ENCODE measurements at places on chromosomes 1 and 21.

GRCh38 chr1:200907611-200908097 lies 13.0 kb downstream of the INAVA start:
- DNase-seq = no peak

DNA sequence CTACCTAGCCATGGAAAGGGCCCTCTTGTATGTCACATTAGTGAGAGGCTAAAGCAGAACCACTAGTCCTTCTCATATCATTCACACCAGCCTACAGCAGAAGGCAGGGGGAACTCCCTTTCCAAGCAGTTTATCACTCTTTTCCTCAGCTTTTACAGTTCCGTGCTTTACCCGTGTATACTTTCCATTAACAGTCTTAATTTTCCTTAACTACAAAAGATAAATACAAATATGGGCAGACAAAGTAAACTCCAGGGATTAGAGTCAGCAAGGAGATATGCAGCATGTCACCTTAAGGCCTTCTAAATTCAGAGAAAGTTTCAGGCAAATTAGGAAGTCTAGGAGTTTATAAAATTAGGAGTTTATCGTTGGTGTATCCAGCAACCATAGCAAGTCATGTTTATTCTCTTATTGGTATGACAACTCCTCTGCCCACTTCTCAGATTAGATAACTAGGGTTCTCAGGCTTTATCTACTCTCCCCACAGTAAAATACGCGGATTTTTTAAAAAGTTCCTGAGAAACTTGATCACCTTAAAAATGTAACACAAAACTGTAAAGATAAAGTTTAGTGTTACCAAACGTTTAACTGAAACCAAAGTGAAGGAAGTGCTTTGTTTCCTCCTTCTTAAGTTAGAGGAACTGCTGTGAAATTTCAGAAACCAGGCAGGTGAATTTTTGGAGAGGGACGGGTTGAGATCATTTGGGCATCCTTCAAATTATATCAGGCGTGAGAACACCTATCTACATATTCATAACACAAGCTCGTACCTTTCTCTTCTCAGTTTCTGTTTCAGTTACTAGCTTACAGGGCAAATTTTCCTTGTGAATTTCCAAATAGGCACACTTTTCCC lies 42.7 kb upstream of the SLC19A2 start:
- no peak for DNase-seq

DNA sequence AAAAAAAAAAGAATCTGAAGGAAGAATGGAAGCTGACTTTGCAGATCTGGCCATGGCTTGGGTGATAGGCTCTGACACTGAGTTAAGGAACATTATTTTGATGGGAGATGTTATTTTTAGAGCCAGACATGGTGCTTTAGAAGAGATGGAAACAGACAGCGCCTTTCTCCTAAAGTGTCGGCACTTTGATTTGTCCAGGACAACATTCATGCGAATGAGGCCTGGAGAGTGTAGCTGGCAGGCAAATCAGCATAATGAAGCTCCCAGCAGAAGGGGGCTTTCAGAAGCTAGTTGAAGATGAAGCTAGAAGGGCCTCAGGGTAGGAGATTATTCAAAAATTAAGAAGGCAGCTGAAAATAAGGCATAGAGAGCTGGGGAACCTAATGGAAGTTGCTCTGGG lies 397.7 kb downstream of the RWDD3 start:
- no peak for DNase-seq

DNA sequence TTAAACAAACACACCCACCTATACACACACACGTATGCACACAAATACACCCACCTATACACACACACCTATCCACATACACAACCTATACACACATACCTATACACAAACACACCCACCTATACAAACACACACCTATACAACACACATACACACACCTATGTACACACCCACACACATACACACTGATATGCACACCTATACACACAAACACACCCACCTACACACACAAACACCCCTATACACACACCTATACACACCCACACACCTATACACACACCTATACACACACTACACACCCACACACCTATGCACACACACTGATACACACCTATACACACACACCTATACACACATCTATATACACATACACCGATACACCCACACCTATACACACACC lies 115.7 kb upstream of the VAMP3 start:
- no peak for DNase-seq

DNA sequence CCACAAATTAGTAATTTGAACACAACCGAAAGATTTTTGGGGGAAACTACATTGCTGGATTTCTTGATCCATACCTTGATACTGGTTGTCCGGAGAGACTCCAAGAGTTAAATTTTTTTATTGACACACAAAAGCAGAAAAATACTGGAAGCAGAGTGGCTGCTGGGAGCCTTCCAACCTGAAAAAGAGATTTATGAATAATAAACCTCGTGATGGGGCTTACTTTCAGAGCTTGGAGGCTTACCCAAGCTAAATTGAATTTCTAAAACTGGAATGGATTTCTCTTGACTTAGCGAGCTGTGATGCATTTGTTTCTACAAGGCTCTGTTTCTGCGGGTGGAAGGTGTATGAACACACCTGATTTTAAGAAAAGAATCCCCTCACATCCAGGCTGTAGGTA lies 35.7 kb downstream of the PCP4 start:
- DNase-seq = no peak

All from stimulated activated CD4-positive, alpha-beta T cell treated with anti-CD3 and anti-CD28 coated beads, Interleukin-12 subunit alpha, Interleukin-12 subunit beta, amount 100 ng/mL, for 48 hours (primary cell).